HCEC 1CT (cell line): ENCODE measurements at places on chromosomes 2 and 18.

DNA sequence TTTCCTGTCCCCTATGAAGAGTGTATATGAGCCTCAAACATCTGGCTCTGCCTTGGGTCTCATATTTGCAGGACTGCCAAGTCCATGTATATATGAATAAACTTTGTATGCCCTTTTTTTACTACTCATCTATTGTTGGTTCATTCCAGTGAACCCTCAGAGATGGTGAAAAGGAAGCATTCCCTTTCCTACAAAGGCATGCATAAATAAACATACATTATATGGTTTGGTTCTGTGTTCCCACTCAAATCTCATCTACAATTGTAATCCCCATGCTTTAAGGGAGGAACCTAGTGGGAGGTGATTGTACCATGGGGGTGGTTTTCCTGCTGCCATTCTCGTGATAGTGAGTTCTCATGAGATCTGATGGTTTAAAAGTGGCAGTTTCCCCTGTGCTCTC is 534.2 kb downstream of the SPAG16 start:
- peak; percentile 43 for DNase-seq

- peak; percentile 66 for DNase-seq
Measured at GRCh38 chr2:37168217-37168981, 11.6 kb upstream of the EIF2AK2 start.

GRCh38 chr2:15734674-15735483 is 143.2 kb downstream of the DDX1 start:
- DNase-seq = no peak

- DNase-seq = peak; percentile 49
Measured at GRCh38 chr2:160229591-160229990, 29.5 kb upstream of the ITGB6 start.

- DNase-seq = no peak
Measured at GRCh38 chr2:144849612-144850011, 329.7 kb upstream of the ZEB2 start.

- DNase-seq = no peak
Measured at GRCh38 chr2:168734199-168734760, 68.2 kb upstream of the NOSTRIN start.

GRCh38 chr2:65416945-65417344 is 15.5 kb downstream of the SPRED2 start:
- no peak for DNase-seq

DNA sequence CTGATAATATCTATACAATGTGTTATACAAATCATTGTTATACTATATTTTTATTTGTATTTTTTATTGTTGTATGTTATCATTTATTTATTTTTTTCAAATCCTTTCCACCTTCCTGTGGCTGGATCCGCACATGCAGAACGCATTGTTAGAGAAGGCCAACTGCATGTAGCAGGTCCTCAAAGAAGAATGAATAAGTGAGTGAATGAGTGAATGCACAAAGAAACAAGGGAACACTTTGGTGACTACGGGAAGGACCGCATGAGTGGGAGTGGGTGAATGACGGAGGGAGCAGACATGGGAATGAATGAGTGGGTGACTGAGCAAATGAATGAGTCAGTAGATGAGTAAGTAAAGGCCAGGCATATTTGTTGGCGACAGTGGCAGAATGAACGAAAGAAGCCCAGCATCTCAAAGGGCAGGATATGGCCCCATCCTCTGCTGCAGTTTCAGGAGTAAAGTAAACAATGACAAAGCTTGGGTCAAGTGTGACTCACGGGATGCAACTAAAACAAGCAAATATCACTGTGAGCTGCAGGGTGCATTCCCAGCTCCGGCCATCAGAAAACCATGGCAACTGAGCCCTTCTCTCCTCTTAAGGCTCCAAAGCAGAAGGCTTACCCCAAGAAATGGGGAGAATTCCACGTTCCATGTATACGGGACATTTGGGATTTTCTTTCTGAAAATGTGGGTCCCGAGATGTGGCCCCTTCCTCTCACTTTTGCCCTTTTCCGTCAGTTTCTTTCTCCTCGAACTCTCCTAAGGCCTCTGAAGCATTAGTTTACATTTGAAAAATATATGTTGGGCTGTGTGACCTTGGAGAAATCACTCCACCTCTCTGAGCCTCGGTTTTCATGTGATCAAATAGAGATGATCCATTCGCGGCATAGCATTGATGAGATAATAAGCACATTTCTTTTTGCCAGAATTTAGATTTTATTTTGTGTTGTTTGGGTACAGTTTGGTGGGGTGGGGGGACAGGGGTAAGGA is 24.5 kb downstream of the KCNF1 start:
- peak; percentile 99 for DNase-seq

GRCh38 chr2:133711201-133711600 is 142.9 kb upstream of the NCKAP5 start:
- no peak for DNase-seq

DNA sequence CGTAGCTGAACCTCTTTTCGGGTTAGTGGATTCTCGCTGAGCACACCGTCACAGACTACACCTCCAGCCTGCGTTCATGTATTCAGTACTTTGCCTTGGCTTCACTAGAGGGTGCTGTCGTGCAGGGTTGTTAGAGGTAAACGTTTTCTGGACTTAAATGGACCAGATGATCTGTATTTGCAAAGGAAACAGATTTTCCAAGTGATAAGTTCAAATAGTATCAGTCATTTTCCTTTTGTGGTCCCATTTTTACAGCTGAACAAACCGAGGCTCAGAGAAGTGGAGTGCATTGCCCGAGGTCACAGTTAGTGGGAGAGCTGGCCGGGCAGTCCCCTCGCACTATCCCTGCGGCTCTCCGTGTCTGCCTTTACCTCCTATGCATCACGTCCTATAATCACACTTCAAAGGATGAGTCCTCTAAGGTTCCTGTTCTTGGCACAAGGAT is 125.9 kb downstream of the MAP4K4 start:
- DNase-seq = peak; percentile 33

DNA sequence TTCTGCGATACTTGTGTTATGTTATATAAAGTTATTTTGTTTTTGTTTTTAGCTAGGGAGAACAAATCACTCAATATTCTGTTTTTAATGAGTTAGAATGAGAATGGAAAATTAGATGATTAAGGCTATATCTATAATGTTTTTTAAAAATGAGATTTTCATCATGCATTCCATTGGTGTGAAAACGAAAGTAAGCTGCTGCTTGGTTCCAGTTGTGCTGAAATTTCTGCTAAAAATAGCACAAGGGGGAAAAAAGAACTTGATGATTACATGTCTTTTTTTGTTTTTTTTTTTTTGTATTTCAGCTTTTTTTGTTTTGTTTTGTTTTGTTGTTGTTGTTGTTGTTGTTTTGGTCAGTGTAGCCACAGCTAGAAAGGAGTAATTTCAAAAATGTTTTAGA is 242.6 kb upstream of the KCNJ3 start:
- DNase-seq = no peak

DNA sequence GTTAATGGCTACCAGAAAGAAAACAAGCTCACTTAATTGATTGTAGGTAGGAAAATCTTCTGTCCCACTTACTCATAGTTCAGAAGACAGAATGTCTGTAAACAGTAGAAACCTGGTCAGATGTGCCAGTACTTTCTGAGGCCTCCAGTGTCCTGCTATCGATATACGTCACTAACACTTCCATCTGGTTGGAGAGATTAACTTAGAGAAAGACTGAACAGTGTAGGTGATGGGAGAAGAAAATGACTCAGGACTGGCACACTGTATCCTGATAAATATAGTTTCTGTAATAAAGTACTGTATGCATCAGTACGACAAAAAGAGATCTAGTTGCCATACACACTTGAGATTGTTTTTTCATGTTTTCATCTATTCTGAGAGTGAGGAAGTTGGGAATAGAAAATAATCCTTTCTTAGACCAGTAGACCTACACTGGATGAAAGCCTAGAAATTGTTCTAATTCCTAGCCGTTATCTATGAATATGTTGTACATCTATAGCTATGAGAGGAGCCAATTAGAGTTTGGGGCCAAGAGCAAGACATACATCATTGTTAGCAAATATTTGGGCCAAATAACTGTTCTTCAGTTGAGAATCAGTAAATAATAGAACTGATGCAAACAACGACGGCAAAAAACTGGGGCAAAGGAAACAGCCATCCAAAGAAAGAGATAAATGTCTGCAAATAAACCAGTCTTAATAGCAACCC is 105.9 kb downstream of the NAT8 start:
- no peak for DNase-seq

- DNase-seq = peak; percentile 68
Measured at GRCh38 chr2:14756122-14756541, 123.6 kb downstream of the LRATD1 start.

- DNase-seq = no peak
Measured at GRCh38 chr2:152231446-152231845, 55.9 kb upstream of the STAM2 start.

DNA sequence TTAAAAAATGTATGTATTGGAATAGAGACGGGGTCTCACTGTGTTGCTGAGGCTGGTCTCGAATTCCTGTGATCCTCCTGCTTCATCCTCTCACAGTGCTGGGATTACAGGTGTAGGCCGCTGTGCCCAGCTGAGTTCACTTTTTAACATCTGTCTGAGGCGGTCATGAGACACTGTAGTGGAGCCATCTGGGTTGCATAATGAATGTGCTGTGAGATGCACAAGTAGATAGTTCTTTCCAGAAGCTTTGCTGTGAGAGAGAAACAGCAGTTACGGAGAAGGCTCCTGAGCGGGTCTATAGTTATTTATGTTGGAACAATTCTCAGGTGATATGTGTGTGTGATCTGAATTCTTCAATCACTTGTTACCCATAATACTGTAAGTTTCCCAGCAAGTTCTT is 3.1 kb downstream of the RMC1 start:
- no peak for DNase-seq

GRCh38 chr2:25219621-25220020 is 51.2 kb upstream of the POMC start:
- DNase-seq = no peak

DNA sequence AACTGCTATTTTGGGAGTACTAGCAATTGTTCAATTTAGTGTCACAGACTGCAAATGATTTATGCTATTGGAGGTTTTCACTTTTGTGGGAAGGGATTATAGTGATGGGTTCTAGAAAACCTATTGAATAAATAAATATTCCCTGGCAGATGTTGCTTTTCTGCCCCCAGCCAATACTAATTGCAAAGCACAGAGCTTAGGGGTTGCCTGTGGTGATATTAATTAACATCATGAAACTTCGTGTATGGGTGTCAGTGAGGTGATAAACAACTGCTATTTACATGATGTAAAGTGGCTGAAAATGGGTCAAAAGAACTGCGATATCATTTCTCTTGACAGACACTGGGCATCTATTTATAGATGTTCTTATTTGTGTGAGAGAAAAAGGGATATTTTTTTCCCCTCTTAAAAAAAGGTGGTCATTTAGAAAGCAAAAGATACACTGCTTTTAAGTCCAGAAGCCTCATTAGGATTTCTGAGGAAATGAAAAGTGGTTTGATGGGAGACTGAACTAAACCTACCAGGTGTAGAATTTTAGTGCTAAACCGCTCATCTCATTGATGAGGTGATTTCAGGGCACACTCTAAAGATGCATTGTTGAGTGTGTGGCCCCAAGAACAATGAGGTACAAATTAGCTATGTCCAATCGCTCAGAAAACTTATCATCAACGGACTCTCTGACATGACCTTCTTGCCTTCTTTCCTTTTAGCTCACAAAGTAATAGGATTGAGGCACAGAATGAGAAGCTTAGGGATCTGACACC is 116.7 kb upstream of the CHST9 start:
- DNase-seq = no peak

DNA sequence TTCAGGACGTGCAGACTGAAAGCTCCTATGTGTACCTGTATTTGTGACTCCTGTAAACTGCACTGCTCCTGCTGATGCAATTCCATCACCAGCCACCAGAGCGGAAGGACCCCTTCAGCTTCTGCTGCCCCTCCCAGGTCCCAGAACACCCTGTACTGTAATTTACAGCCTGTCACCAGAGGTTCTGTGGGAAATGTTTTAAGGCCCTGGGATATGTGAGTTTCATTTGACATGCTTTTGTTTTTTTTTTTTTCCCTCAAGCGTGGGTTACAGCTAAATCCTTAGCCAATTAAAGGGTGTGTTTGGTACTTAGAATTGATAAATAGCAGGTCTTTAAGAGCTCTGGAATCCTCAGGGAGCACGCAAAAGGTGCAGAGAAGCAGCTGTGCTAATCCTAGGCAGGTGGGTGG is 79.4 kb downstream of the KCTD1 start:
- DNase-seq = no peak

GRCh38 chr2:108346827-108347226 is 30.9 kb upstream of the SULT1C4 start:
- no peak for DNase-seq

GRCh38 chr2:85801871-85802270 is 48.1 kb downstream of the ATOH8 start:
- DNase-seq = no peak

DNA sequence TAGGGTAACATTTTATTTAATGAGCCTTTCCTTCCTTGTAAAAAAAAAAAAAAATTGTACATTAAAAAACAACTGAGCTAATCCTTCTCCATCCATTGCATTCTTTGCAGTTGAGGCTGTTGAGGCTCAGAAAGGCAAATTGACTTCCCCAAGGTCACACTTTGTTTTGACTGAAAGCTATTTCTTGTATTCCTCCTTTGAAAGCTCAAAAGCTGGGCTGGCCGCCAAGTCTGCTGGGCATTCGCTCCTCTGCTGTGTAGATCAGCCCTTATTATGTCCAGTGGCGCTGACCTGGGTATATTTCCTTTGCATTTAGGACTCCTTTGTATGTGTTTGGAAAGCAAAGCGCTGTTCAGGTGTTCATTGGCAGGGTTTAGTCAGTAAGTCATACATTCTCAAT is 44.0 kb downstream of the SGPP2 start:
- no peak for DNase-seq
